ENCODE measurements at places on chromosomes 1 and 21. TPM values are rescaled to one million over a fixed set of nuclear protein-coding genes. Genes with fewer than 3 reads are reported as not detected.

- H3K36me3 ChIP-seq, result no peaks in the 10 kb centered on the region
- peak overlapping the region; percentile 36 for H3K4me3 ChIP-seq
- H3K4me1 ChIP-seq, result no peaks in the 10 kb centered on the region
- H3K27me3 ChIP-seq, result no peaks in the 10 kb centered on the region
- no peak overlapping the region for H3K27ac ChIP-seq
Observed at GRCh38 chr1:23838401-23838866, 13.2 kb upstream of the HMGCL start.

CFAP141 gene
- not detected for total RNA-seq

DNA sequence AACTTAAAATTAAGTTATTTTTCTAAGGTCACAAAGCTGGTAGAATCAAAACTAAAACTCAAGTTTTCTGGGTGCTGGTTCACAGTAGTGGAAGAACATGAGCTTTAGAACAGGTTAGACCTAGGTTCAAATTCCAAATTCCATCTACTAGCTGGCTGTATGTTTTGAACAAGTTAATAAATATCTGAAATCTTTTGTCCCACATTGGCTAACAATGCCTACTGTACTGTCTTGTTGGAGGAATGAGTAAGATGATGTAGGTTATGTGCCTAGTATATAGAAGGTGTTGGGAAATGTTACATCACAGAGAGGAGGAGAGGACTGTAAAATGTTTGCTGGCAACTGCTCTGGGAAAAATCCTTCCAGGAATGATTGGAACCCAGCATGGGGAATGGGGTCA, 14.0 kb upstream of the CD247 start:
- H3K27me3 ChIP-seq, result no peaks in the 10 kb centered on the region
- no peak overlapping the region for H3K4me3 ChIP-seq
- DNase-seq, result no peak
- H3K36me3 ChIP-seq, result no peaks in the 10 kb centered on the region
- no peaks in the 10 kb centered on the region for H3K4me1 ChIP-seq

DNA sequence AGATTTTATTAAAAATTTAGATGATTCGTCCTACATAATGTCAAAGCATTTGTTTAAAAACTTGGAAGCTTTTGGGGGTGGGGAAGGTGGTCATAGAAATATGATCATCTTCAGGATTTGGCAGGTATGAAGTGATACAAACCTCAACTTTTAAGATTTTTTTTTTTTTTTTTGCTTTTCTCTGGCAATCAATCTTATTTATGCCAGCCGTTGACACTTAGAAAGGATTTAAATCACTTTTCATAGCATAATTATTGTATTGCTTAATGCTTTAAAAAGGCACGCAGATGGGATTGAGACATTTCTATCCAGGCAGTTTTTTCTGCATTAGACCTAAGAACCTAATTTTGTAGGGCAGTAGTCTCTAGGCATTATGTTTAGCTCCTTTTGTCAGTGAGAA, 19.7 kb downstream of the MRPS6 start:
- no peak overlapping the region for H3K4me3 ChIP-seq
- no peaks in the 10 kb centered on the region for H3K36me3 ChIP-seq
- H3K27me3 ChIP-seq, result no peaks in the 10 kb centered on the region
- no peak overlapping the region for H3K27ac ChIP-seq
- peaks cover 48% of the 10 kb centered on the region for H3K4me1 ChIP-seq
- no peak for DNase-seq

- peak overlapping the region; percentile 56 for H3K27ac ChIP-seq
- no peaks in the 10 kb centered on the region for H3K27me3 ChIP-seq
- peaks cover 2% of the 10 kb centered on the region for H3K36me3 ChIP-seq
- H3K4me1 ChIP-seq, result peaks cover 55% of the 10 kb centered on the region
Observed at GRCh38 chr1:103529746-103530145, 4.2 kb downstream of the RNPC3 start.

PRAMEF14 gene
- total RNA-seq, result not detected

JUN gene
- total RNA-seq, result 87.7 TPM

- peaks cover 11% of the 10 kb centered on the region for H3K4me1 ChIP-seq
- H3K27ac ChIP-seq, result no peak overlapping the region
- H3K27me3 ChIP-seq, result no peaks in the 10 kb centered on the region
- peak; percentile 78 for DNase-seq
Observed at GRCh38 chr1:52002038-52002917, 11.8 kb upstream of the RAB3B start.

Measured in adrenal gland (tissue), 19 donors.